Ascending aorta (tissue), 2 donors: ENCODE measurements at places on chromosomes 7 and 10.

DNA sequence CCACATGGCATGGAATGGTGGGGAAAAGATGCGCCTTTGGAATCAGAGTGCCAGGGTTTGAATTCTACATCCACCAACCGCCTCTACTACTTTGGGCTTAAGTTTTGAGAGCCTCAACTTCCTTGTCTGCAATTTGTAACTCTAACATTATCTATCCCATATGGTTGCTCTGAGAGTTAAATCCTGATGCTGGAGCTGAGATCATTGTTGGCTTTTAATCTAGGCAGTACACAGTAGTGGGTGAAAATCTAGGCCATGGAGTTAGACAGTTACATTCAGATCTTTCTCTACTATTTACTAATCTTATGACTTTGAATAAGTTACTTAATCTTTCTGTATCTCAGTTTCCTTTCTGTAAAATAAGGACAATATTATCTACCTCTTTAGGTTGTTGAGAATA lies 149.7 kb upstream of the AOAH start:
- no peaks in the 10 kb centered on the region for H3K4me1 ChIP-seq
- DNase-seq: no peak
- no peaks in the 10 kb centered on the region for H3K36me3 ChIP-seq
- H3K4me3 ChIP-seq: no peak overlapping the region

GRCh38 chr10:16481052-16481728 lies 40.5 kb downstream of the C1QL3 start:
- H3K36me3 ChIP-seq: no peaks in the 10 kb centered on the region
- no peaks in the 10 kb centered on the region for H3K27me3 ChIP-seq
- H3K27ac ChIP-seq: no peak overlapping the region

DNA sequence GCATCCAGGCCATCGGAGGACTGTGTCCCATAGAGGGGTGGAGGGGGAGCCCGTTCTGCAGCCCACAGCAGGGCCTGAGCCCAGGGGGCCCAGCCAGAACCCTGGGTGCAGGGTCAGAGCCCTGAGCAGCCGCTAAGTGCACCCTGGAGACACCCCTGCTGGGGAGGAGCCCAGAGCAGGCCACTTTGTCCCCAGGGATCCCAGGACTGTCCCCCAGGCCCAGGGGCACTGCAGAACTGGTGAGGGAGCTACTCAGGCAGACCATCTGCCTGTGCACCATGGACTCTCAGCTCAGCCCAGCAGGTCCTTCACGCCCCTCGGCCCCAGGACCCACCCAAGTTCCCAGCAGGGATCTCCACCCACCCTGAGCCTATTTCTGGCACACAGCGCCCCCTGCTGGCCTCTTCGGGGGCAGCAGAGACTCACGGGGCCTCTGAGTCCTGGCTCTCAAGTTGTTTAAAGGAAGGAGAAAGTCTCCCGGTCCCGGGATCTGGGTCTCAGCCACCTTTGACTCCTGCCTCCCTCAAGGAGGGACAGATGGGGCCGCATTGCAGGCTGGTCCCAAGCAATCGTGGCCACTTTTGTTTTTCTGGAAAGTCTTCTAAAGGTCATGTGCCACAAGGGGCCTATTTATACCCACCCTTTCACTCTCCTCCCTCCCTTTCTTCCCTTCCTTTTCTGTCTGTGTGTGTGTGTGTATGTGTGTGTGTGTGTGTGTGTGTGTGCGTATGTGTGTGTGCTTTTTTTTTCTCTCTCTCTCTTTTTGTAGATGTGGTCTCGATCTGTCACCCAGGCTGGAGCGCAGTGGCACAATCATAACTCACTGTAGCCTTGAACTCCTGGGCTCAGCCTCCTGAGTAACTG lies 90.3 kb downstream of the MYL10 start:
- DNase-seq: no peak
- H3K4me3 ChIP-seq: no peak overlapping the region
- H3K27me3 ChIP-seq: no peaks in the 10 kb centered on the region
- peaks cover 19% of the 10 kb centered on the region for H3K4me1 ChIP-seq
- H3K36me3 ChIP-seq: no peaks in the 10 kb centered on the region

- DNase-seq: no peak
- no peak overlapping the region for H3K27ac ChIP-seq
- H3K4me3 ChIP-seq: no peak overlapping the region
- H3K36me3 ChIP-seq: no peaks in the 10 kb centered on the region
- no peaks in the 10 kb centered on the region for H3K27me3 ChIP-seq
- no peaks in the 10 kb centered on the region for H3K4me1 ChIP-seq
Measured at GRCh38 chr7:84256571-84256971, 62.0 kb upstream of the SEMA3A start.

DNA sequence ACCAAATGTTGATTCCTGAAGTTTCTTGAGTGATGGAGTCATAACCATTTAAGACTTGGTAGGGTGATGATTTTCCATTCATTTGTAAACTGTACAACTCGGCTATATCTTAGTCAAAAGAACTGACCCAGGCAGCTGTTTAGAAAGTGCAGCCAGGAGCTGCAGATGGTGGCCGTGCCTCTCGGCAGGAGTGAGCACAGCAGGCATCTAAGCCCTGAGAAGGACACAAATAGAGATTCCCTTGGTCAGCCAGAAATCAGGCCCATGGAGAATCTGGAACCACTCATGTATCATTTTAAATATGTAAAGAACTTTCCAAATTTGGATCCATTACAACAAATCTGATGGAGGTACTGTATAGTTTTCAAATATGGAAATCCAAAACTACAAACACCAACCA lies 177.0 kb upstream of the AKR1E2 start:
- no peaks in the 10 kb centered on the region for H3K36me3 ChIP-seq
- DNase-seq: no peak
- H3K27me3 ChIP-seq: no peaks in the 10 kb centered on the region
- H3K4me1 ChIP-seq: peaks cover 27% of the 10 kb centered on the region

DNA sequence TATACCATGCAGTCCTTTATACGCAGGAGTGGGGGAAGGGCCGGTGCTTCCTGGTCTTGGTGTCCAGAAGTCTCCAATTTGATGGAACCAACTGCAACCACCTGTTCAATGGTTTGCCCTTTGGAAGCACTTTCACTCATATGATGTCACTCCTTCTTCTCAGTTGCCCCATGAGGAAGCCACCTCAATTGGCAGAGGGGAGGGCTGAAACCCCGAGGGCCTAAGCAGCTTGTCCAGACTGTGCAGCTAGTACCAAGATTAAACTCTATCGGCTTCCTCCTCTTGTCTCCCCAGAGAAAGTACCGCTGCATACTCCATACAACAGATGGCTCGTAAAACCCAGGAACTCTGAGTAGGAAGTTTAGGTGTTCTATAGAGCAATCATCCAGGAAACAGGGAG lies 789.4 kb downstream of the TYW1 start:
- DNase-seq: no peak
- H3K4me3 ChIP-seq: no peak overlapping the region
- H3K4me1 ChIP-seq: no peaks in the 10 kb centered on the region
- no peaks in the 10 kb centered on the region for H3K36me3 ChIP-seq

GRCh38 chr10:97117372-97117771 lies 68.4 kb downstream of the SLIT1 start:
- no peak for DNase-seq
- H3K27me3 ChIP-seq: no peaks in the 10 kb centered on the region
- no peak overlapping the region for H3K4me3 ChIP-seq

- no peak overlapping the region for H3K27ac ChIP-seq
- no peak overlapping the region for H3K4me3 ChIP-seq
- peaks cover 5% of the 10 kb centered on the region for H3K4me1 ChIP-seq
- H3K27me3 ChIP-seq: no peaks in the 10 kb centered on the region
- no peaks in the 10 kb centered on the region for H3K36me3 ChIP-seq
Measured at GRCh38 chr7:132518102-132518838, 58.0 kb downstream of the PLXNA4 start.

DNA sequence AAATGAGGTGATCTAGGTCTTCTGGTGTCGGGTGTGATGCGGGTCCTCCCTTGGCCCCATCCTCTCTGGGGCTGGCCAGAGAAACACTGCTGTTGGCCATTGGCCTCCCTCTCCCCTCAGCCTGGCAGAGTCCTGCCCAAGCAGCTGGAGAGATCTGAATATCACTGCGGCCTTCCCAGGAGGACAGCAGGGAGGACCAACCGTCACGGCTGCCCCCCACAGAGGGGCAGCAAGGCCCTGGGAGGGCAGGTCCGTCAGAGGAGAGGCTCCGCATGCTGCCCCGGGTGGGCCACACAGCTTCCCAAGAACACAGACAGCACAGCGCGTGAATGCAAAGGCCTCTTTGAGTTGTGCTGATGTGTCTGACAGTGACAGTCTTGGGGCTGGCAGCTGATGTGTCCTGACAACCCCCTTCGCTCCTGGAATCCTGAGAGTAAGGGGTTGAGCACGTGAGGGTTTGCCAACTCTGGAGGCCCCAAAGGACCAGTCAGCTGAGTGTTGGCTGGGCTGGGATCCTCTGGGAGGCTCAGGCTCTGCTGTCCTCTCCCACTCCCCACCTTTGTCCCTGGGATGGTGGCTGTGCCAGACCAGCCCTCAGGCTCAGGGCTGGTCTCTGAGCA lies 132.5 kb upstream of the UNC5B start:
- no peaks in the 10 kb centered on the region for H3K27me3 ChIP-seq
- H3K4me3 ChIP-seq: no peak overlapping the region
- no peak overlapping the region for H3K27ac ChIP-seq
- no peaks in the 10 kb centered on the region for H3K4me1 ChIP-seq
- H3K36me3 ChIP-seq: no peaks in the 10 kb centered on the region

- H3K27ac ChIP-seq: no peak overlapping the region
- H3K27me3 ChIP-seq: no peaks in the 10 kb centered on the region
- H3K36me3 ChIP-seq: no peaks in the 10 kb centered on the region
- H3K4me1 ChIP-seq: no peaks in the 10 kb centered on the region
- no peak for DNase-seq
Measured at GRCh38 chr7:98125759-98126158, 19.1 kb downstream of the LMTK2 start.

DNA sequence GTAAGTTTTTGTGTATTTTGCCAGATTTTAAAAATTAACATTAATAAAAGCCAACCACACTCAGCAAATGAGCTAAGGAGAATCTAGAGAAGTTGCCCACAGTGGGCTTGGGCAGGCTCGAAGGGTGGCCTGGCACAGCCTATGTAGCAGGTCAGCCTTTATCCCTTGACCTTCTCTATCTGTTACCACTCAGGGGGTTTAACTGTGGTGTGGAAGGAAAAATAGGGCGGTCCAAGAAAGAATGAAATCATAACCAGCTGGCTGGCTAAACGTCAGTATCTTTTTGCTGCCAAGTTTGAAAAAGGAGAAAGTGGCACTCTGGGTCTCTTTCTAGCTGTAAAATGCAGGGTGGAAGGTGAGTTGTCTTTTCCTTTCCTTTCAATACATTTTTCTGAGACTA lies 130.3 kb upstream of the ASAH2 start:
- no peak overlapping the region for H3K27ac ChIP-seq
- H3K36me3 ChIP-seq: no peaks in the 10 kb centered on the region
- no peak for DNase-seq

- H3K4me1 ChIP-seq: no peaks in the 10 kb centered on the region
- H3K27ac ChIP-seq: no peak overlapping the region
- DNase-seq: no peak
- H3K36me3 ChIP-seq: no peaks in the 10 kb centered on the region
- no peak overlapping the region for H3K4me3 ChIP-seq
Measured at GRCh38 chr7:95509199-95509598, 23.5 kb downstream of the ASB4 start.

DNA sequence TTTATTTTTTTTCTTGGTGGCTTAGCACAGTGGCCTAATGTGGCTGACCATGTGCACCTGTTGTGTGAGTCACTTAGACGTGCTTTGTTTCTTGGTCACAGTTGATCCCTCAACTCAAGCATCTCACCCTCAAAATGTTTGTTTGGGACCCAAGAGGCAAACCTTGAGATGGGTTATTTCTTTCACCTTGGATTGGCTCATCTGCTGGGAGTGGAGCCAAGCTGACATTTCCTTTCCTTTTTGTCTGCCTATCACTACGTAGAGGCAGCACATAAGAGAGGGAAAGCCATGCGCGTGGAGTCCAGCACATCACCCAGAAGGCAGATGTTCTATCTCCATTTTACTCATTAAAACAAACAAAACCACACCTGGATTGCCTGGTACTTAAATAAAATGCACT lies 6.4 kb upstream of the PRKCQ start:
- DNase-seq: no peak
- H3K4me1 ChIP-seq: no peaks in the 10 kb centered on the region
- no peaks in the 10 kb centered on the region for H3K36me3 ChIP-seq

GRCh38 chr7:101116898-101117297 lies 10.0 kb upstream of the SERPINE1 start:
- no peaks in the 10 kb centered on the region for H3K27me3 ChIP-seq
- H3K27ac ChIP-seq: peak overlapping the region; percentile 98
- H3K4me1 ChIP-seq: peaks cover 6% of the 10 kb centered on the region
- no peak overlapping the region for H3K4me3 ChIP-seq
- no peak for DNase-seq

GRCh38 chr10:47337310-47337709 lies 10.9 kb upstream of the RBP3 start:
- DNase-seq: no peak
- no peaks in the 10 kb centered on the region for H3K36me3 ChIP-seq
- no peaks in the 10 kb centered on the region for H3K4me1 ChIP-seq
- H3K27me3 ChIP-seq: no peaks in the 10 kb centered on the region
- H3K27ac ChIP-seq: no peak overlapping the region

DNA sequence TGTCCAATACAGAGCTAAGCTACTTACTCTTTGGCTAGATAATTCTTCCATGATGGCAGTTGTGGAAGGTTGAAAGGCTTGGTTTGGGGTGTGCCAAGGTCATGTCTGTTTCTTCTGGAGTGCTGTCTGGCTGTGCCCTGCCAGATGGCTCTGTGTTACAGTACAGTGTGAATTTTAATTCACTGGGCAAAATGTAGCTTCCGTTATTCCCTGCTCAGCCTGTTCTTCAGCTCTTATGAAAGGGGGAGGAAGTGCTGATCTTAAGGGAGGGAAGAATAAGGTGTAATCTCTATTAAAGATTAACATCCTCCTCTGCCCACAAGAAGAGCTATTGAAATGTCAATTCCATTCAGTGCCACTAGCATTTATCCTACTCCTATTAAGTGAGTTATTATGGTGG lies 52.2 kb downstream of the SND1 start:
- no peak overlapping the region for H3K4me3 ChIP-seq
- no peaks in the 10 kb centered on the region for H3K27me3 ChIP-seq
- H3K4me1 ChIP-seq: peaks cover 2% of the 10 kb centered on the region
- no peak overlapping the region for H3K27ac ChIP-seq
- DNase-seq: no peak

DNA sequence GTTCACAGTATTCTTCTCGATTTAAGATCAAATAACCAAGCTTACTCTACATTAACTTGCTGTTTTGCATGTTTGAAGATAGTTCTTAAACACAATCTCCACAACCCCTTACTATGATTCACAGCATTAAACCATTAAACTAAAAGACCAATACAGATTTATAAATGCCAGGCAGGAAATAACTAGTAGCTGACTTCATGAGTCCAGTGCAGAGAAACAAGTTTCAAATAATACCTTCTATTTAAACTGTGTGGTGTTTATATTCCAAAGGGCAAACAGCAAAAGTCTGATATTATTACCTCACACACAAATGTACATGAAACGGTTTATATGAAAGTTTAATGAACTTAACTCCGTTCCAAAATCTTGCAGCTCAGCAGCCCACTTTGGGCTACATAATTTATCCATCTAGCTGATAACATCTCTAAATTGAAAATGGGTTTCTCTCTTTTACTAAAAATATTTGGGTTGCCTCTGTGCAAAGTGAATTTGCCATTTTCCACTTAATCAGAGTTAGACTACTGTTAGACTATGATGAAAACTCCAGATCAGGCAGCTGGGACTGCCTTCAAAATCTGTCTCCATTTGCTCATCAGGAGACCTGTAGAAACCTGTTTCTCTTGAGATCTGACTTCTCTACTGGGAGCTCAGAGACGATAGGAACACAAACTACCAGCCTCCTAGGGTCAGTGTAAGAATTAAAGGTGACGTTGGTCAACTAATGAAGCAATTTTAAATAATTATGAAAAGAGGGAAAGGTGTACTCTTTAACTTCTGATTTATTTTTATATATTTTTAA lies 287.3 kb downstream of the FZD1 start:
- no peak overlapping the region for H3K27ac ChIP-seq
- DNase-seq: no peak
- no peaks in the 10 kb centered on the region for H3K36me3 ChIP-seq
- H3K27me3 ChIP-seq: no peaks in the 10 kb centered on the region
- no peaks in the 10 kb centered on the region for H3K4me1 ChIP-seq
